ENCODE measurements at places on chromosomes 1 and 21.

DNA sequence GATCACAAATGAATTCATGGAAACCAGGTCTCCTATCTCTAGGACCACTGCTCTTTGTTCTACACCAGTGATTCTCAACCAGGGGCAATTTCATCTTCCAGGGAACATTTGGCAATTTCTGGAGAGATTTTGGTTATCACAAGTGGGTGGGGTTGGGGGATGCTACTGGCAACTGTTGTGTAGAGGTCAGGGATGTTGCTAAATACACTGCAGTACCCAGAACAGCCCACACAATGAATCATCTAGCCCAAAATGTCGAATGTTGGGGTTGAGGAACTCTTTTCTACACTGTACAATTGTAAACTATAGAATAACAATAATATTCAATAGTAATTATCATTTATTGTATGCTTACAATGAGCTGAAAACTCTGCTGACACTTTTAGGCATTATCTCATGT is 55.7 kb upstream of the UBE2U start:
- DNase-seq, result no peak

- DNase-seq, result no peak
Observed at GRCh38 chr1:26693599-26694572, 1.9 kb upstream of the ARID1A start.

- no peak for DNase-seq
Observed at GRCh38 chr1:175208773-175209492, 16.4 kb upstream of the KIAA0040 start.

DNA sequence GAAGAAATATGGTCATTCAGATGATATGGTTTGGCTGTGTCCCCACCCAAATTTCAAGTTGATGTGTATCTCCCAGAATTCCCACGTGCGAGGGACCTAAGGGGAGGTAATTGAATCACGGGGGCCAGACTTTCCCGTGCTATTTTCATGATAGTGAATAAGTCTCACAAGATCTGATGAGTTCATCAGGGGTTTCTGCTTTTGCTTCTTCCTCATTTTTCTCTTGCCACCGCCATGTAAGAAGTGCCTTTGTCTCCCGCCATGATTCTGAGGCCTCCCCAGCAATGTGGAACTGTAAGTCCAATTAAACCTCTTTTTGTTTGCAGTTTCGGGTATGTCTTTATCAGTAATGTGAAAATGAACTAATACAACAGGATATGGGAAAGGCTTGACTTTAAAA is 1.4 kb upstream of the DPM3 start:
- no peak for DNase-seq

- DNase-seq, result no peak
Observed at GRCh38 chr1:64963466-64963865, 2.9 kb downstream of the JAK1 start.

DNA sequence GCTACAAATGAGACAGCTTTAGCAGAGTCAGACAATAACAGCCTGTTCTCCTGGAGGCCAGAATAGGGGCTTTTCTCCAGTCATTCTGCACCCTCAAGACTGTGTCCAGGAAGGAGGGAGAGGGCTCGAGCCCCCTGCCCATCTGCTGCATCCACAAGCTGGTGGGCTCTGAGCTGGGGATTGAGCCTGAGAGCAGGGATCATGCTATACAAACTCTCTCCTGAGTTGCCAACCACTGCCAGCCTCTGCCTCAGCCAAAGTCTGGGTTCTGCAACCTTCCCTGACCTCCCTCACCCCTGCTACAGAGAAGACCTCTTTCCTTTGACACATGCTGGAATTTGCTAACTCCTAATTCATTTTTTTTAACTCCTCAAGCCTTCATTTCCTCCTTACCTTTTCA is 14.8 kb upstream of the PPM1J start:
- no peak for DNase-seq

DNA sequence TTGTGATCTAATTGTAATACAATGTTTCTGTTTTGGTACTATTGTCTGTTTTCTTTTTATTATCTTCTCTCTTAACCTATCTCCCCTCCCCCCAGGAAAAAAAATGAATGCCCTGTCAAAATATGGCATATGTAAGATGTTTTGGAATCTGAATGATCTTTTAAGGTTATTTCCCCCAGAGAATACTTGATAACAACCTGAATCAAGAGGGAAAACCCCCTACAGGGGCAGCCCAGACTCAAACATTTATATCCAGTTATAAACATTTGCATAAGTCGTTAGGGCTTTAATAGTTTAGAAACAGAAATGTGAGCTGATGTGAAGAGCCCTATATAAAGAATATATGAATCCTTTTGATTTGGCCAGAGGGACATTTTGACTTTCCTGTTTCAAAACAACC is 169.5 kb downstream of the VAV3 start:
- no peak for DNase-seq
